ENCODE measurements at places on chromosomes 2 and 18. TPM values are rescaled to one million over a fixed set of nuclear protein-coding genes. Genes with fewer than 3 reads are reported as not detected.

GRCh38 chr2:106758901-106759497, 127.0 kb downstream of the ST6GAL2 start:
- H3K4me1 ChIP-seq: no peaks in the 10 kb centered on the region
- no peak overlapping the region for H3K4me3 ChIP-seq
- no peak overlapping the region for H3K27ac ChIP-seq
- DNase-seq: no peak
- H3K27me3 ChIP-seq: no peaks in the 10 kb centered on the region

- no peaks in the 10 kb centered on the region for H3K27me3 ChIP-seq
- no peak overlapping the region for H3K27ac ChIP-seq
- no peak overlapping the region for H3K4me3 ChIP-seq
- no peaks in the 10 kb centered on the region for H3K4me1 ChIP-seq
- DNase-seq: no peak
Measured at GRCh38 chr2:21047141-21048009, 3.5 kb upstream of the APOB start.

- no peaks in the 10 kb centered on the region for H3K4me1 ChIP-seq
- H3K4me3 ChIP-seq: no peak overlapping the region
- peak; percentile 97 for DNase-seq
Measured at GRCh38 chr18:22223254-22223964, 54.0 kb downstream of the GATA6 start.

The DSC2 gene
- total RNA-seq: under 0.01 TPM

DNA sequence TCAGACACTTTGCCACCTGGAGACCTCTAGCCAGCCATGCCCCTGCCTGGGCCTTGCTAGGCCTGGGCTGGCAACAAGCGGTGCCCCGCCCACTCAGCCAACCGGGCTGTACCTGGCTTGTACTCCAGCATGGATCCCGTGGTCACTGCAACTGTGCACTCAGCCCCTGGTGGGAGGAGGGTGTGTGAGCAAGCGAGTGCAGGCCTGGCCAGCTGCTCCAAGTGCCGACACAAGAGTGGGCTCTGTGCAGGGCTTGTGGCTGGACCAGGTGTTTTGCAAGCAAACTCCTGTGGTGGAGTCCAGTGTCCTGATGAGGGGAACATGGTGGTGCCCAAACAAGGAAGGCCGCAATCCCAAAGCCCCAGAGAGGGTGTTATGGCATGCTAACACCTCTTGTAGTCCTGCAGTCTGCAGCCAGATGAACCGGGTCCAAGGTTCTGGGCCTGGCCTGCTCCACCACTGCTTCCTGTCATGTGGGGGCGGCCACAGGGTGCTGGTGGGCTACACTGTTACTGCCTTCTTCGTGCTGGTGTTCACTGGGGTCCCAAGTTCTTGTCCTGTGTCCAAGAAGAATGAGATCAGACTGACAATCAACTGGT, 60.1 kb upstream of the CD28 start:
- H3K36me3 ChIP-seq: no peaks in the 10 kb centered on the region
- no peak overlapping the region for H3K4me3 ChIP-seq
- no peaks in the 10 kb centered on the region for H3K27me3 ChIP-seq
- DNase-seq: no peak
- H3K4me1 ChIP-seq: peaks cover 10% of the 10 kb centered on the region

DNA sequence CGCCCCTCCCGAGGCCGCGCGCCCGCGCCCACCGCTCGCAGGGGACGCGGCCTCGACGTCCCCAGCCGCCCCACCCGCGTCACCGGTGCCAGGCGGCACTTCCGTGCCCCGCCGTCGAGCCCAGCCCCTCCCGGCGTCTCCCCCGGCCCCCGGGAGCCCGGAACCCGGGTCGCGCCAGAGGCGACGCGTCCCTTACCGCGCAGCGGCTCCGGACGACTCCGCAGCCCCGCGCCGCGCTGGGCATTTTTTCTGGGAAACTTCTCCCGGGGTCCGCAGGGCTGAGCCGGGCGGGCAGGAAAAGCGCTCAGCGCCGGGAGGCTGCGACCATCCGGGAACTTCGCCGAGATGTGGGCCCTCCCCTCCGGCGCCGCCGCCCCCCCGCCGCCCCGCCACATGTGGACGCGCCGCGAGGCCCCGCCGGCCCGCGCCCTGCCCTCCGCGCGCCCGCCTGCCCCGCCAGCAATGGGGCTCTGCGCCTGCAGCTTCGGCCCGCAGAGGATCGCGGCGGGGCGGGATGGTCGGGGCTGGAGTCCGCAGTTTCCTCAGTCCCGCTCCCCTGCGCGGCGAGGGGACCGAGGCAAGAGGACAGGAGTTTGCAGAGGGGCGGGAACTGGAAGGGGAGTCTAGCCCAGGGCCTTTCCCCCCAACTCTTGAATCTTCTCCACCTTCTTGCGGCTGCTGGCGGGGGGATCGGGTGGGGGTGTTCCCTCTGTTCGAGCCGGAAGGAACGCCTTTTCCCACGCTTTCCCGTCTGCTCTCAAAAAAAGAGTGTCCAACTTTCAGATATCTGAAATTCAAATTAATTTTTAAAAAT, 81.5 kb downstream of the CHRNA1 start:
- no peaks in the 10 kb centered on the region for H3K36me3 ChIP-seq
- DNase-seq: peak; percentile 63
- peak overlapping the region; percentile 67 for H3K27ac ChIP-seq
- H3K4me1 ChIP-seq: no peaks in the 10 kb centered on the region

DNA sequence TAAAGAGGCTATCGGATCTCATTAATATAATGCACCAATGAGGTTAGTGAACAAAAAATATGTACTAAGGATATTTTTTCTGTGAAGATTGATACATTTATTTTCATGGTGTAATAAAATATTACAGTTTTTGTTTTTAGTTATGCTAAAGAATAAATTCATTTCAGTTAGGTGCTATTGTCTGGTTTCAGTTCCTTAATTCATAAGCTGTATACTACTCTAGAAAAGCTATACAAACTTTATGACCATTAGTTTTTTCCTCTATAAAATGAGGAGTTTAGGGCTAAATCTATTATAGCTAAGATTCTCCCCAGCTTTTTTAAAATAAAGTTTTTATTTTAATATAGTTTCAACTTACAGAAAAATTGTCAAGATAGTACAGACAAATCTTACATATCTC, 1311.7 kb upstream of the NXPH2 start:
- no peaks in the 10 kb centered on the region for H3K27me3 ChIP-seq
- no peaks in the 10 kb centered on the region for H3K36me3 ChIP-seq
- H3K4me3 ChIP-seq: no peak overlapping the region

- no peaks in the 10 kb centered on the region for H3K27me3 ChIP-seq
- no peak overlapping the region for H3K4me3 ChIP-seq
- H3K27ac ChIP-seq: no peak overlapping the region
- H3K4me1 ChIP-seq: peaks cover 4% of the 10 kb centered on the region
Measured at GRCh38 chr2:100895402-100895801, 75.5 kb downstream of the NPAS2 start.

The GREB1 gene
- total RNA-seq: 0.51 TPM

DNA sequence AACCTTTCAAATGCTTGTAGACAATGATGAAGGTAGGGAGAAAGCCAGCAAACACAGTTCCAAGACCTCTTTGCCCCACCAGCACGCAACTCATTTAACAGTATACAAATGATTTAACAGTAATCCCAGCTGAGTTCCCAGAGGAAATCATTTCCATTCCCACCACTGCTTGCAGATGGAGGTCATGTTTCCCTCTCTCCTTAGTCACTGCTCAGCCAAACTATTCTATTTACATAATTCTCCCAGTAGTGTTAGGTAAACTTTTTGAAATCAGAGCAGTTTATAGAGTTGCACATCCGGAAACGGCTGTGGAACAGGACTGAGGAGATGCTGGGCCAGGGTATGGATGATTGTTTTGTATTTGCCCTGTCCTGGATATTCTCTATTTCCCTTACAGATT, 328.5 kb downstream of the FIGN start:
- no peaks in the 10 kb centered on the region for H3K36me3 ChIP-seq
- H3K4me3 ChIP-seq: no peak overlapping the region
- H3K27me3 ChIP-seq: no peaks in the 10 kb centered on the region
- H3K4me1 ChIP-seq: no peaks in the 10 kb centered on the region
- H3K27ac ChIP-seq: no peak overlapping the region

- no peak overlapping the region for H3K27ac ChIP-seq
- no peaks in the 10 kb centered on the region for H3K36me3 ChIP-seq
- no peaks in the 10 kb centered on the region for H3K4me1 ChIP-seq
- DNase-seq: no peak
- no peaks in the 10 kb centered on the region for H3K27me3 ChIP-seq
Measured at GRCh38 chr18:33873112-33873511, 295.1 kb downstream of the ASXL3 start.

The TBR1 gene
- total RNA-seq: not detected

- DNase-seq: no peak
- H3K4me1 ChIP-seq: no peaks in the 10 kb centered on the region
- no peak overlapping the region for H3K4me3 ChIP-seq
- H3K27ac ChIP-seq: no peak overlapping the region
Measured at GRCh38 chr2:223877721-223878410, 40.5 kb upstream of the AP1S3 start.

The PLEKHM3 gene
- total RNA-seq: 17.2 TPM

DNA sequence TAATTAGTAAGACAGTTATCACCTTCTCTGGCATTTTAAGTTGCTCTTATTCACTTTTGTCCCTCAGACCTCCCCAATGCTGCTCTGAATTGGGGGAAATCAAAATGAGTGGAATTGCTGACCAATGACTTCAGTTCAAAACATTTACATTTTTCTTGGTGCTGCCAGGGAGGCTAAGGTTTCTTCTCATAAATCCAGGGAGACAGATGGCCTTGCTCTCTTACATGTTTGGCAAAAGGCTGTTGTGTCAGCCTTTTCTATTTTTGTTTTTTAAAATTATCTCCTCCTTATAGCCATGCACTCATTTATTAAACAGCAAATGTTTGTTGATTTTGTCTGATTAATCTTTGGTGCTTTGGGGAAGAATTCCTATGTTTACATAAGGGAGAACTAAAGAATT, 82.0 kb downstream of the GALNT13 start:
- no peaks in the 10 kb centered on the region for H3K36me3 ChIP-seq
- H3K4me1 ChIP-seq: no peaks in the 10 kb centered on the region
- H3K4me3 ChIP-seq: no peak overlapping the region
- no peaks in the 10 kb centered on the region for H3K27me3 ChIP-seq
